ENCODE measurements at places on chromosomes 2 and 18. TPM values are rescaled to one million over a fixed set of nuclear protein-coding genes. Genes with fewer than 3 reads are reported as not detected.
A peak's percentile ranks its signal among the peaks of the same experiment; 100 is the strongest.

GRCh38 chr2:218260742-218261422, at the start of gene GPBAR1:
TSS of gene GPBAR1 (plus strand) at chr2:218261015. CDS start at chr2:218262725, 1,710 bp downstream.
- H3K4me1 ChIP-seq = peaks cover 40% of the 10 kb centered on the region
- DNase-seq = no peak
- H3K27me3 ChIP-seq = peaks cover 10% of the 10 kb centered on the region

GRCh38 chr2:1893856-1894255, 149.5 kb upstream of the PXDN start:
- no peak overlapping the region for H3K27ac ChIP-seq
- DNase-seq = no peak
- peaks cover 21% of the 10 kb centered on the region for H3K4me1 ChIP-seq
- no peaks in the 10 kb centered on the region for H3K36me3 ChIP-seq

Gene CLEC4F
- total RNA-seq = 0.23 TPM

Gene LCLAT1
- total RNA-seq = 20.9 TPM

GRCh38 chr2:83602753-83603152, 856.3 kb downstream of the SUCLG1 start:
- H3K4me1 ChIP-seq = no peaks in the 10 kb centered on the region
- no peaks in the 10 kb centered on the region for H3K27me3 ChIP-seq
- no peak overlapping the region for H3K27ac ChIP-seq
- H3K4me3 ChIP-seq = no peak overlapping the region

Gene CRACDL
- total RNA-seq = 3.3 TPM

- H3K4me3 ChIP-seq = no peak overlapping the region
- DNase-seq = no peak
- H3K27ac ChIP-seq = no peak overlapping the region
- peaks cover 13% of the 10 kb centered on the region for H3K36me3 ChIP-seq
Measured at GRCh38 chr2:54122939-54123338, 7.5 kb downstream of the ACYP2 start.

GRCh38 chr18:59149416-59149815, 9.7 kb downstream of the SEC11C start:
- H3K27me3 ChIP-seq = peaks cover 4% of the 10 kb centered on the region
- H3K36me3 ChIP-seq = peaks cover 12% of the 10 kb centered on the region
- no peak overlapping the region for H3K27ac ChIP-seq
- DNase-seq = no peak

- DNase-seq = no peak
- peaks cover 10% of the 10 kb centered on the region for H3K27me3 ChIP-seq
- H3K27ac ChIP-seq = peak overlapping the region; percentile 97
- H3K4me1 ChIP-seq = peaks cover 73% of the 10 kb centered on the region
- H3K4me3 ChIP-seq = peak overlapping the region; percentile 63
Measured at GRCh38 chr2:119699016-119699606, 20.1 kb downstream of the TMEM177 start.

DNA sequence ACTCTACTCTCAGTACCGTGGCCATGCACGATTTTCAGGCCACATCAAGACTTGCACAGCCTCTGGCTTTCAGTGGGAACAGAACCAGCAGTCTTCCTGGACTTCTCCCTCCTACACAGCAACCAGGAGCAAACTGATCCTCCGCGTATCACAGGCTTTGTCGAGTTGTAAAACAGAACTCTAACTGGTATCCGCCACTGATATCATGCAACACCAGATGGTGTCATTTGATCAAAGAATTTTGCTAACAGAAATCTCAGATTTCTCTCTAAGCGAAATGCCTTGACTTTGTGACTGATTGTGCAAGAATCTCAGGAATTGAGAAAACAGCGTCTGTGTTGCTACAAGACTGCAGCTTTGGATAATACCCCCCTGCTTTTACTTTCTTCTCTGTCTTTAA, 85.7 kb downstream of the COPS8 start:
- no peak overlapping the region for H3K27ac ChIP-seq
- no peaks in the 10 kb centered on the region for H3K27me3 ChIP-seq
- H3K4me3 ChIP-seq = no peak overlapping the region
- no peak for DNase-seq

GRCh38 chr2:72132981-72133720, 14.5 kb downstream of the CYP26B1 start:
- peaks cover 6% of the 10 kb centered on the region for H3K27me3 ChIP-seq
- H3K27ac ChIP-seq = no peak overlapping the region

GRCh38 chr2:177818412-177818811, 254.2 kb downstream of the PDE11A start:
- no peaks in the 10 kb centered on the region for H3K4me1 ChIP-seq
- no peak overlapping the region for H3K27ac ChIP-seq
- H3K36me3 ChIP-seq = no peaks in the 10 kb centered on the region
- H3K4me3 ChIP-seq = no peak overlapping the region
- no peaks in the 10 kb centered on the region for H3K27me3 ChIP-seq
- no peak for DNase-seq

GRCh38 chr2:203824603-203825002, 43.0 kb upstream of the CTLA4 start:
- no peak for DNase-seq
- no peak overlapping the region for H3K4me3 ChIP-seq
- H3K36me3 ChIP-seq = no peaks in the 10 kb centered on the region
- no peaks in the 10 kb centered on the region for H3K27me3 ChIP-seq
- no peak overlapping the region for H3K27ac ChIP-seq
- H3K4me1 ChIP-seq = peaks cover 9% of the 10 kb centered on the region

- no peak overlapping the region for H3K27ac ChIP-seq
- no peaks in the 10 kb centered on the region for H3K36me3 ChIP-seq
- no peaks in the 10 kb centered on the region for H3K4me1 ChIP-seq
Measured at GRCh38 chr2:240324312-240325015, 111.0 kb upstream of the GPC1 start.

- H3K27ac ChIP-seq = peak overlapping the region; percentile 33
- DNase-seq = no peak
- H3K4me1 ChIP-seq = peaks cover 55% of the 10 kb centered on the region
- peaks cover 4% of the 10 kb centered on the region for H3K27me3 ChIP-seq
- peaks cover 40% of the 10 kb centered on the region for H3K36me3 ChIP-seq
Measured at GRCh38 chr2:182971820-182972547, 66.3 kb downstream of the NCKAP1 start.

GRCh38 chr2:55628931-55629330, 11.5 kb upstream of the PPP4R3B start:
- H3K4me3 ChIP-seq = no peak overlapping the region
- peaks cover 3% of the 10 kb centered on the region for H3K4me1 ChIP-seq
- H3K27me3 ChIP-seq = peaks cover 4% of the 10 kb centered on the region
- H3K27ac ChIP-seq = no peak overlapping the region

Gene TSPYL6
- total RNA-seq = not detected

GRCh38 chr18:44041553-44041952, 639.1 kb upstream of the SETBP1 start:
- no peaks in the 10 kb centered on the region for H3K36me3 ChIP-seq
- H3K4me3 ChIP-seq = no peak overlapping the region
- DNase-seq = no peak
- no peaks in the 10 kb centered on the region for H3K4me1 ChIP-seq

- no peak for DNase-seq
- H3K36me3 ChIP-seq = no peaks in the 10 kb centered on the region
- no peak overlapping the region for H3K27ac ChIP-seq
- peaks cover 22% of the 10 kb centered on the region for H3K4me1 ChIP-seq
- no peak overlapping the region for H3K4me3 ChIP-seq
- no peaks in the 10 kb centered on the region for H3K27me3 ChIP-seq
Measured at GRCh38 chr18:55290898-55291297, 297.1 kb downstream of the TCF4 start.

DNA sequence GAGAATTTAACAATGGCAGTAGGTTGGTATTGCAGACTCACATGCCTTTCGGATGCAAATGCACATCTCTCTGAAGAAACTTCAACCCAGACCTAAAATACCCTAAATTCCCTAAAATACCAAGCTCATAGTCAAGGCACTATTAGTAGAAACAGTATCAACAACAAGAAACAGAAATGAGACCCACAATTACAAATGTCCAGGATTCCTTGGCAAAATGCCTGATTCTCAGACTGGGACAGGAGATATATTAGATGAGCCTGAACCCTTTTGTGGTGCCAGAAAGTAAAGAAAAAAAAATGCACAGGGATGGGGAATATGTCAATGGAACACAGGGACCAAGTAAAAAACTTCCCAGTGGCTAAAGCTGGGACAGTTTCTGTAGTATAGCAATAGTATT, 77.2 kb downstream of the NAT8 start:
- H3K4me3 ChIP-seq = no peak overlapping the region
- peaks cover 5% of the 10 kb centered on the region for H3K4me1 ChIP-seq
- H3K27me3 ChIP-seq = peaks cover 3% of the 10 kb centered on the region
- DNase-seq = no peak
- no peaks in the 10 kb centered on the region for H3K36me3 ChIP-seq

GRCh38 chr18:79725486-79725885, 45.9 kb downstream of the CTDP1 start:
- peaks cover 5% of the 10 kb centered on the region for H3K27me3 ChIP-seq
- no peak for DNase-seq
- H3K4me3 ChIP-seq = no peak overlapping the region
- H3K4me1 ChIP-seq = peaks cover 14% of the 10 kb centered on the region
- peaks cover 45% of the 10 kb centered on the region for H3K36me3 ChIP-seq
- peak overlapping the region; percentile 49 for H3K27ac ChIP-seq

GRCh38 chr2:108805782-108806181, 19.2 kb downstream of the CCDC138 start:
- H3K4me1 ChIP-seq = no peaks in the 10 kb centered on the region
- peaks cover 28% of the 10 kb centered on the region for H3K36me3 ChIP-seq
- no peak overlapping the region for H3K4me3 ChIP-seq

Gene MARCHF4
- total RNA-seq = 0.46 TPM

DNA sequence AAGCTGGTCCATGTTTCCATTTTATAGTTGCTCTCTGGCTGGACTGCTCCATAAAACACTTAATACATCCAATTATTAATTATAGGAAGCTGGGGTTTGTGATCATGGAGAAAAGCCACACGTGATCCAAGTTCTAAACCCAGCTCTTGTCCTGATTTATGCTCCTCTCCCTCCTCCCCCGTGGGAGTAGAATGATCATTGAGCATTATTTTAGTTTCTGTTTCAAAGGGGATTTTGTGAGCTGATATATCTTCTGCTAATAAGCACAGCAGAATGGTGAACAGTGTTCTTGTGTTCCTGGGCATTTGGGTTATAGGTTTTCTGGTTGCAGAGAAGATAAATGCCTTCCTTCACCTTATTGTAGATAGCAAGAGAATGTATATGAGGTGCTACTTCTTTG, 135.7 kb upstream of the TMEM200C start:
- no peak overlapping the region for H3K4me3 ChIP-seq
- no peak for DNase-seq
- no peaks in the 10 kb centered on the region for H3K4me1 ChIP-seq
- H3K36me3 ChIP-seq = no peaks in the 10 kb centered on the region
- H3K27ac ChIP-seq = no peak overlapping the region

DNA sequence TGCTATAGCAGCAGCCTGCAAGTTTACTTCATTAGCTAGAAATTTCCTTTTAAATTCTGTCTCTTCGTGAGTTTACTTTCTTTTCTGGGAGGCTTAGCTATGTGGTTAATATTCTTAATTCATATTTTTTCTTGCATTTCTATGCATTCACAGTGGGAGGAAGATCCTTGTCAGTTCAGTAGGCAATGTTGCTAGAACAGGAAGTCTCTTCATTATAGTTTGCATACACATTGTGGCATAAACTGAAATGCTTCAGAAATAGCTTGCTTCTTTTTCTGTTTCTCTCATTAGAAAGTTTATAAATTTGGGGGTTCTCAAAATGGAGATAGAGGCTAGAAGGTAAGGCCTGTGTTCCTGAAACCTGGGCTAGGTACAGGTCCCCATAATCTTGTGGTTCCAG, 8.1 kb upstream of the ARHGAP15 start:
- no peaks in the 10 kb centered on the region for H3K36me3 ChIP-seq
- H3K27me3 ChIP-seq = no peaks in the 10 kb centered on the region
- DNase-seq = no peak
- H3K27ac ChIP-seq = no peak overlapping the region
- H3K4me3 ChIP-seq = no peak overlapping the region
